ENCODE measurements at places on chromosomes 5 and 9.

GRCh38 chr5:139197710-139198669 is at the start of gene SIL1:
Gene SIL1, minus strand, starts transcription at chr5:139198368. Its CDS starts 70,525 bp downstream, at chr5:139127843.
- DNase-seq = peak; percentile 89

DNA sequence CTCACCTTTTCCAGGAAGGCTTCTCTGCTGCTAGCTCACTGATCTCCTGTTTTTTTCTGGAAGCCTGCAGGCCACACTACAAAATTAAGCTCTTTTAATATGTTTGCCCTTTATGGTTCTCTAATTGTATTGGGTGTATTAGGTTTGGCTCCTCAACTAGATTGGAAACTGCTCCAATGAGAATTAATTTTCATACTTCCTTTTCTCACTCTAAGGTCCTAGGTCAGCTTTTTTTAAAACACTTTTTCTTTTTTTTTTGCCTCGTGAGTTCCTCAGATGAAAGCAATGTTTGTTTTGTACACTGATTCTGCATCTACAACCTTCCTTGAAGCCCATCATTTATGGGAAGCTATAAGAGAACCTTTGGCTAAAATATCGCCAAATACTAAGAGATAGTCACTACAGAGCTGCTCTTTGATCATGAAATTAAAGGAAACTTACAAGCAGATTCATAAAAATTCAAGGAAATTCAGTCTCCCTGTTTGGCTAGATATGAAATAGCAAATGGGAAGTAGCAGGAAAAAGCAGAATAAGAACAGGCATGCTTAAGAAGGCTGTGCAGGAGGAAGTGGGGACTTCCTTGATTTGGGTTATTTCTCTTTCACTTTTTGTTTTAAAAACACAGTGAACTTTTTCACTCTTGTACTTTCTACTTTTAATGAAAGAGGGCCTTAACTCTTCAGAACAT is 55.2 kb upstream of the FYB1 start:
- no peak for DNase-seq

GRCh38 chr5:145666591-145666990 is 168.6 kb downstream of the PRELID2 start:
- DNase-seq = no peak

GRCh38 chr5:169350016-169350415 is 49.1 kb upstream of the SLIT3 start:
- DNase-seq = peak; percentile 59

- no peak for DNase-seq
Observed at GRCh38 chr9:120365386-120365785, 214.6 kb downstream of the CDK5RAP2 start.

DNA sequence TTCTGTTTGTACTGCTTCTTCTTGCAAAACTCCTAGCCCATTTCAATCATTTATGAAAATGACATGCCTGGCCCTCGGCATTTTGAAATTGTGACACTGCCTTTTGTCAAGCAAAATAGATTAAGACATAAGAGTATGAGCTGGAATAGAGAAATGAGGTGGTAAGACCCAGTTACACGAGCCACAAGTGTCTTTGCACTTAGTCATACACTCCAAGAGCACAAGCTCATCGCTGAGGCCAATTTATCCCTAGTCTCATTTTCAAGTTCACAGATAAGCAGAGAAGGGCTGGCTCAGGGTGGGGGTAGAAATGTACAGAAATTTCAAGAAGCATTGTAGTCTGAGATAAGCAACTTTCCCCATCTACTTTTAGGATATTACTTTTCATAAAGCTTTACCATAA is 40.6 kb upstream of the MAP1B start:
- DNase-seq = peak; percentile 85

DNA sequence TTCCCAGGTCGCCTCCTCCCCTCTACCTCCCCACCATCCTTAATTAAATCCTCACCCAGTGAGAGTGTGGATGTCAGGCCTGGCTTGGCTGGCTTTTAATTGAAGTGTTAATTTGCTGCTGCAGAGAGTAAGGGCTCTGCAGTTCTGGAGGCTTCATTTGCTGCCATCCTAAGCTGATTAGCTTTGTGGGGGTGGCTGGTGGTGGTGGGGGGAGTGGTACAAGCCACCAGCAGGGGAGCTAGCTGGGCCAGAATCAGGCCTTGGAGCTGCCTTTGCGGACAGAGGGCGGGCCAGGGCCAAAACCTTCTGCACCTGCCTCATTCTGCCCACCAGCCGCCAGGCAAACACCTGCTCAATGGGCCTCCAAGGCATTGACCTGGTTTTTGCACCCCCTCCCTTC is 26.8 kb upstream of the TIFAB start:
- DNase-seq = no peak

DNA sequence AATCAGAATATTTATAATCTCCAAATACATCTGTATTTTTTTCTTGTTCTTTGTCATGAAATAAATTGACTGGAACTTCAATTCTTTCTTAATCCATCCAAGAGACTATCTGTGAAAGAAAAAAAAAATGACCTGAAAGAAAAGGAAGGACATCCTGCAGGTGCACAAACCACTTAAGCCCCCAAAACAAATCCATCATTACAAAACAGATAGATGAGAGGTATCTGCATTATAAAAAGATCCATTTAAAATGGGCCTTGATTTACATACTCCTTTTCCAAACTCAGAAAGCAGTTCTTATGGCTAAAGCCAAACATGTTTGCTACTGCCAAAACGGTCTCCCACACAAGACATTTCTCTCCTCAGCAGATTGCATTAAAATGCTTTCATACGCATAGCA is 85.5 kb downstream of the ELAVL2 start:
- DNase-seq = no peak

GRCh38 chr9:6552498-6553121 is 92.9 kb downstream of the GLDC start:
- DNase-seq = peak; percentile 3

DNA sequence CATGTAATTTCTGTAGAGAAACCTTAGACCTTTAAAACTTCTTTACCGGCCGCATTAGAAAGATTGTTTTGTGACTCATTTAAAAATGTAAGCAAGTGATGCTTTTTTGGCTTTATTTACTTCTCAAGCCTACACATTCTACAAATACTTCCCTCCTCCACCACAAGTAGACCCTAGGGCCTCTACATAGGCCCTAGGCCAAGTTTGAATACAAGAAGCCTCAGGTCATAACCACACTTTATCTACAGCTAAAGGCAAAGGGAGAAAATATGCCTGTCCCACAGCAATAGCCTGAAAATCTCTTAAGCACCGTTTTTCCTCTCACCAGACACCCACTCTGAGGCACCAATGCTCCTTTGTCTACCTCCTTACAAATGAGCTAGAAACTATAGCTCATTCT is 53.9 kb downstream of the CSNK1A1 start:
- peak; percentile 47 for DNase-seq

DNA sequence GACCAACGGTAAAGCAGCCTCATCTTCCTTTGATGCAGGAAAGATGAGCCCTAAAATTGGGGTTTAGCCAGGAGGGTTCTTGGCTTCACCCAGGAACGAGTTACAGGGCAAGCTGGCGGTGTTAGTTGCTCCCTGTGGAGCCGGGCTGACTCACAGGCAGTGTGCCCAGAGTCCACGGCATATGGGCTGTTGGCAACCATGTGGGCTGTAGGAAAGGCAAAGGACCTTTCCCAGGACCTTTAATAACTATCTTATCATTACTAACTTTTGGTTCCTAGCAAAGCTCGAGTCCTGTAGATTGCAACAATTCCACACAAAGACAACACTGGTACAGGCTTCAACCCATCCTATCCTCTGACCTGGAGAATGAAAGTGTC is 29.8 kb upstream of the CLPTM1L start:
- DNase-seq = no peak

GRCh38 chr5:129977810-129978209 is 73.5 kb downstream of the CHSY3 start:
- no peak for DNase-seq

GRCh38 chr5:168360521-168361285 is 69.3 kb downstream of the WWC1 start:
- no peak for DNase-seq

DNA sequence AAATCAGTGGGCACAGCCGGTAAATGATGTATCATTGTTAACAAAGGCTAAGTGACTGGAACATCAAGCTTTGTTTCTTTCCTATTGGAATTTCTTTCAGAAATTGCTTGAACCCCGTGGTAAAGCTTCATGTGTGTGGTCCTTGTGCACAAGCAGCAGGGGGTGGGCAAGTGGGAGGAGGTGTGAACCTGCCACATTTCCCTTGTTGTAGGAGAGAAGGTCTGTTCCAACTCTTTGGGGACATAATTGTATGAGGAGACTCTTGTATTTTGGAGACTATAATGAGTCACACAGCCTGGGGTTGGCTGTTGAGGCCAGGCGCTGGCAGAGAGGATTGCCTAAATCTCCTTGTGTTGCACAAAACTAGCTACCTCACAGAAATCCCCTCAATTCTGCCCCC is 620.5 kb downstream of the IRX1 start:
- DNase-seq = no peak

DNA sequence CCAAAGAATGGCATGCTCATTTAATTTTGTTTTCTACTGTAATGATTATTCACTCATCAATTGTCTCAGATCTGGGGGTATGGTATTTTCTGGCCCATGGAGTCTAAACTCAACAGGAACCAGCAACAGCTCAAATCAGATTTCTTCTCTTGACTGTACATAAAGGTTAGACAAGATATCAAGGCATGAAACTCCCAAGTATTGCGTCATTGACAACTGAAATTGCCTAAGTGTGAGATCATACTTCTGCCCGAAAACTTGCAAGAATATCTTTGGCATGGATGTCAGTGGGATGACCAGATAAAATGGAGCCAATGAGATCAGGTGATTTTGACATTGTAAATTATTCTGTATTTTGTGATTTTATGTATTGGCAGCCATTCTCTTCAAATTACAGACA is 141.7 kb upstream of the STK32A start:
- DNase-seq = no peak

DNA sequence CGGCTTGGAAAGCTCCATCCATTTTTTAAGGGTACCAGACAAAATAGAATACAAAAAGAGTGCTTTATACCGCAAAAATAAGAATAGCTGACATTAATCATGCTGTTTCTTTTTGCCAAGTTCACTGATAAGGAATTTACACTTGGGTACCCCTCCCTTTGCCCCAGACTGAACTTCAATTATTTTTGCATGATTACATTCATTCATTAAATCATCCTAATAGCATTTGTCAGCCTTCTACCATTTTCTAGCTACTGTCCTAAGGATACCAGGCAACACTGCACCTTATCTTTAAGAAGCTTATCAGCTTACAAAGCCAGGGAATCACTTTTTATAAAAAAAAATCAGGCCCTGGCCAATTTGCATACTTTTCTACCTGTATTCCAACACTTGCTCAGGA is 48.4 kb downstream of the YIPF5 start:
- DNase-seq = no peak

DNA sequence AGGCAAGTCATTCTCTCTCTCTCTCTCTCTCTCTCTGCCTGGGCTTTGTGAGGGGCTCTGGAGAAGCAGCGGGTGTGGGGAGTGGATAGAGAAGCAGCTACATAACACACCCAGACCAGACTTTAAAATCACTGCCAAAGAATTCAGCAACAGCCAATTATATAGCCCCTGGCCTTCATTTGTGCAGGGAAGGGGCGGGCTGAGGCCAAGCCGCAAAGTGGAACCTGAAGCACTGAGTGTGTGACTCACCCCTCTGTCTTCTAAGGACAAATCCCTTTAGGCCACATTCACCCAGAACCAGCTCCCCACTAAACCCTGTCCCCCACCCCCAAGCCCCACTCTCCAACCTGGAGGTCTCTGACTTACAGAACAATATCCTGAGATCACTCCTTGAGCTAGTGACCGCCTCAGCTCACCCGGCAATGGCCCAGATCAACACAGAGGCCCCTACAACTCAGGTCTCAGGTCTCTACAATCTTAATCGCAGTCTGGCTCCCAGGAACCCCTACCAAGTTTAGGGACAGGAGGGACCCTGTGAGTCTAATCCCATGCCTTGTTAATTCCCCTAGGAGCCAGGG is 6.0 kb downstream of the B4GALT1 start:
- peak; percentile 97 for DNase-seq

GRCh38 chr5:77798456-77798855 is 22.3 kb upstream of the TBCA start:
- no peak for DNase-seq

Data from amniotic stem cell (primary cell).